ENCODE measurements at places on chromosomes 7 and 10.

DNA sequence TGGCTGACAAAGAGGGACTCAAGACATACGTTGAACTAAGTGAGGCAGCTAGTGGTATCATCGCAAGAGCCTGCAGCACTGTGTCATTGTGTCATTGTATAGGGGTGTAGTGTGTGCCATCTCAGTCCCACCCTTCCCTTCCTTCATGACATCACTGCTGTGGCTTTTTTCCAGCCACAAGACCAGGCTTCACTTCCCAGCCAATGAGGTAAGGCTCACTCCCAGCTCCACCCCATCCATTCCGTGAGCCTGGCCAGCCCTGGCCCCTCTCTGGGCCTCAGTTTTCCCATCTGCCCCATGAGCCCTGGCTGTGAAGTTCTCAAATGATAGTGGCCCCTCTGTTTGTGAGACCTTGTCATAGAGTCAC lies 134.3 kb upstream of the ZMIZ1 start:
- no peak for DNase-seq

GRCh38 chr7:132118641-132119040 lies 457.6 kb downstream of the PLXNA4 start:
- no peak for DNase-seq

DNA sequence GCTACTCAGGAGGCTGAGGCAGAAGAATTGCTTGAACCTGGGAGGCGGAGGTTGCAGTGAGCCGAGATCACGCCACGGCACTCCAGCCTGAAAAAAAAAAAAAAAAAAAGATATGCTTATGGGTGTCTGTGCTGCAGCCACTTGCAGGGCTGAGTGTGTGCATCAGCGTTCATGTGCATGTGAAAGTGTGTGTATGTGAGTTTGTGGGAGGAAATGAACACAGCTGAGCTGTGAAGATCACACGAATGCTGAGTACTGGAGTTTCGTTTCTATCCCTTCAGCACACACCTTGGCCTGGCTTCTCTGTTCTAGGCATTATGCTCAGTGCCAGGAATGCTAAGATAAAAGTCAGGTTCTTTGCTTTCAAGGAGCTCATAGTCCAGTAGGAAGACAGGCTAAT lies 12.0 kb upstream of the SVOPL start:
- DNase-seq: no peak

DNA sequence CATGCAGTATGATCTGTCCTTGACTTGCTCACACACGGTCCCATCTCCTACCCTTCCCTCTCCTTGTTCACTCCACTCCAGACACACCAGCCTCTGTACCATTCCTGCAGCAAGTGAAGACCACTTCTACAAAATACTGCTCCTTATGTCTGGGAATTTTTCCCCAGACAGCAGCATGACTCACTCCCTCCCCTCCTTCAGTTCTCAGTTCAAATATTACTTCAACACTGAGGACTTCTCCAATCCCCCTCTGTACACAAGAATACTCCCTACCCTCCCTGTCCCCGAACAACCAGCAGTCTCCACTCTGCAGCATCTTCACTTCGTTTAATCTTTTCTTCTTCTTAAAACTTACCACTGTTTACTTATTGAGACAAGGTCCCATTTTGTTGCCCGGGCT lies 474.0 kb downstream of the GPAM start:
- no peak for DNase-seq

DNA sequence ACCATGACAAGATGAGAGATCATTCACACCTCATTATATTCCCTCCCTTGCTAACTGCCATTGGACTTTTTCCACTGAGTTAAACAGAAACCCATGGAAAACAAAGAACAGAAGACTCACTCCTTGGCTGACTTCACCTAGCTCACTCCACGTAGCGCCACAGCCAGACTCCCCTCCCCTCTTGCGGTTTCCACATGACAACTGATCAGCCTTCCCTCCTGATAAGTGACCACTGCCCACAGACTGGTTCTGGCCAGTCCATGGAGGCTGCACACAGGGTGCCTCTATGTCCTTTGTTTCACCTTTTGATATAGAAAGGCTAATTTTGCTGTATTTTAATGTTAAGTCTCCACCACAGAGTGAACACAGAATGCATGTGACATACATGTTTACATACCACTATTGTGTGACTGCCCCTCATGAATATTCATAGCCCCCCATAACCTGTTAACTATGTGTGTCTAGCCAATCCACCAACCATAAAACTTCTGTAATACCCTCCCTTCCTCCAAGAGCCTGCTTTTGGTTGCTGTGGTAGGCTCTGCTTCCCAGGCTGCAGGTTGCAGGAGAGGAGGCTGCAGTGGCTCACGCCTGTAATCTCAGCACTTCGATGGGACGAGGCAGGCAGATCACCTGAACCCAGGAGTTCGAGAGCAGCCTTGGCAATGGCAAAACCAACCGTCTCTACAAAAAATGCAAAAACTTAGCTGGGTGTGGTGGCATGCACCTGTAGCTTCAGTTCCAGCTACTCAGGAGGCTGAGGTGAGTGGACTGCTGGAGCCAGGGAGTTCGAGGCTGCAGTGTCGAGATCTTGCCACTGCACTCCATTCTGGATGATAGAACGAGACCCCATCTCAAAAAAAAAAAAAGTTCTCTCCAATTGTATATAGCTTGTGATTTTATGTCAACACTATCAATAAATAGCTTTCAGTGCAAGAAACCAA lies 10.0 kb upstream of the IFIT5 start:
- no peak for DNase-seq

DNA sequence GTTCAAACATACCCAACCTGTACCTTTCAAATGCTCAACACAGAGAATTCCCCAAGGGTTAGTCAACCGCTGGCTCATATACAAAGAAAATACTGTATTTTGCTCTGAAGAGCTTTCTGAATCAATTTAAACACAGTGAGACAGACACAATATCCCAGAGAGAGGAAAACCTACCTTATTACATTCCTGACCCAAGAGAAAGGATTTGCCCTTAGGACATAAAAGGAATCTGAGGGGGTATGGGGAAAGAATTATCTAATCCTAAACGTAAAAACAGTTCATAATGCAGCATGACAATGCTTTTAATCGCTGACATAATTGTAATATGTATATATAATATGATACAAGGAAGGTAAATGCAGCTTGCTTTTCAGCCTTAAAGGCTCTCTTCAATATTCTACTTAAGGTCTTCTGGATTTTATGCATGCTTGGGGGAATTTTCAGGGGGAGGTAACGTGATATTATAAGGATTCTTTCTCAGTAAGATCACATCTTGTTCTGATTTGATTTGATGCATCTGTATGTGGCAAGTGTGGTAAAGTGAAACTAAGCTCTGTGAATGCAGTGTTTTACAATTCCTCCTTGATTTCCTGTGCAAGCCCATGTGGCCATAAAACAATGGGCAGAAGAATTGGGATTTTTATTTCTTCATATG lies 240.5 kb downstream of the GLI3 start:
- no peak for DNase-seq

- DNase-seq: no peak
Measured at GRCh38 chr7:46671108-46671769, 750.2 kb upstream of the IGFBP3 start.

GRCh38 chr7:122352454-122352853 lies 47.9 kb upstream of the FEZF1 start:
- no peak for DNase-seq

DNA sequence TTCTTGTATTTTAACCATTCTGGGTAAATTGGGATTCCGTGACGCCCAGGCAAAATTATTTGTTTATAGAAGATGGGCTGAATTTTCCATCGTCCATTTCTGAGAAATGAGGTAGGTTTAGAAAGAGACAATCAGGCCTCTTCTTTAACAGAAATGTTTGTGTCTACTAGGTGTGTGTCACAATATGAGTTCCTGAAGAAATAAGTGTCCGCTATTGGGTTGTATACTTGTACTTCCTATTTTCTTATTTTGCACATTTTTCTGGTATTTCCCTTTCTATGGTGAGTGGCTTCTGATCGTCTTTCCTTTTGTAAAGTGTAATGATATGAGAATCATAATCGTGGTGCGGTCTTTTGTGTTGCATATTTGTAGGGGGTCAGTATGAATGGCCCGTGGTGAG lies 83.9 kb downstream of the TCF7L2 start:
- DNase-seq: no peak

- no peak for DNase-seq
Measured at GRCh38 chr10:29648114-29648982, 13.6 kb upstream of the SVIL start.
